ENCODE measurements at places on chromosomes 4 and X.

DNA sequence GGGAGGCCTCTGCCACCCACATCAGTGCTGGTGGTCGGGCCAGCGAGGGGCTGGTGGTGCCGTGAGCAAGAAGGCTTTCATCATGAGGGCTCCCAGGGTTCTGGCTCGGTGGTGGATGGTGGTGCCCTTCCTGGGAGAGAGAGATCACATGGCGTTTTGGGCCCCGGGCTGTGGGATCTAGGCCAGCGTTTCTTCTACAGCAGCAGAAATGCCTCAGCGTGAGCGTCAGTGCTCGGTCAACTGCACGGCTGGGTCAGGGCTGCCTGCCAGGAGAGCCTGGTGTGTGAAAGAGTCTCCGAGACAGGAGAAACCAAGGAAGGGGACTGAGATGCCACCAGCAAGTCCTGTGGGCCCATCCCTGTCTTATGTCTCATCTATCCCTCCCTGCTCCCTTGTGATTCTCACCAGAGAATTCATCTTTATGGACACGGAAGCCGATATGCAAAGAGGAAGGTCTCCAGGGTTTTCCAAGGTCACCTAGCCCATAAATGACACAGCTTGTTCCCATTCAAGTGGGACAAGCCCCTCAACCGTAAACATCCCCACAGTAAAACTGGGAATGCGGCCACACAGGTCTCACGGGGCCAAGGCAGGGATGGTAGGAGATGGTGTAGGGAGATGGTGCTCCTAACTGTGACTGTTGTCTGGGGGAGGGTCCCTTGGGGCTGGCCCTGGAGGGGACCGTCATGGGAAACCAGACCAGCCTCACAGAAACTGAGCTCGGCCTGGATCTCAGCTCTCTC lies 99.2 kb downstream of the SORCS2 start:
- no peak for DNase-seq

- no peak for DNase-seq
Observed at GRCh38 chr4:85127653-85128052, 161.2 kb upstream of the WDFY3 start.

GRCh38 chrX:146363919-146364318 lies 445.7 kb upstream of the CXorf51B start:
- no peak for DNase-seq

- no peak for DNase-seq
Observed at GRCh38 chr4:107791902-107792301, 32.8 kb upstream of the SGMS2 start.

DNA sequence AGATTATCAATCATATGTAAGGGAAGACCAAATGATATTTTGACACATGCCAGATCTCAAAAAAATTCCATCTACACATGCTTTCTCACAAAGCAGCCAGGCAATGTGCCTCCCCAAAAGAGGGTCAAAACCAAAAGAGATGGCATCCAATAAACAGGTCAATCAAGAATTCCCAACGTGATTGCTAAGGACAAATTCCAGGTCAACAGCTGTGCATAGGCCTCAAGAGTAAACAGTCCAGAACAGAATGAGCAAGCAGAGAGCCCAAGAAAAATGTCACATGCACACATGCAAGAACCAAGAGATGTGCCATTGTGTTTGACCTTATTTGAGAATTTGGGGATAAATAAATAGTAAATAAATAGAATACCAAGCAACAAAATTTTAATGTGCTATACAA lies 136.7 kb downstream of the APBB2 start:
- no peak for DNase-seq

GRCh38 chr4:8155048-8155447 lies 3.6 kb downstream of the ABLIM2 start:
- DNase-seq: no peak

DNA sequence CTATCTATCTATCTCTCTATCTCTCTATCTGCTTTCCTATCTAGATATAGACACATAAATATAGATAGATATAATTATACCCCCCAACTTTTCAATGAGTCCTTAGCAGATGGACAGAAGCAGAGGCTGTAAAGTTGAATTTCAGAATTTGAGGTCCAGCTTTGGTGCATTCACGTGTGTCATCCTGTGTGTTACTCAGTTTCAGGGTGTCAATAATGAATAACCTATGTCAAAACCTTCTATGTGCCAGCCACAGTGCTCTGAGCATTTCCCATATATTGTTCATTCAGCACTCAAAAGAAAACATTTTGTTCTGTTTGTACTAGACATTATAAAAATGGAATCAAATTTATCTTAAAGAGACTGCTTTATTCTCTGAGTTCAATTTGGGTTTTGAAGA lies 310.0 kb downstream of the ARHGAP24 start:
- no peak for DNase-seq

DNA sequence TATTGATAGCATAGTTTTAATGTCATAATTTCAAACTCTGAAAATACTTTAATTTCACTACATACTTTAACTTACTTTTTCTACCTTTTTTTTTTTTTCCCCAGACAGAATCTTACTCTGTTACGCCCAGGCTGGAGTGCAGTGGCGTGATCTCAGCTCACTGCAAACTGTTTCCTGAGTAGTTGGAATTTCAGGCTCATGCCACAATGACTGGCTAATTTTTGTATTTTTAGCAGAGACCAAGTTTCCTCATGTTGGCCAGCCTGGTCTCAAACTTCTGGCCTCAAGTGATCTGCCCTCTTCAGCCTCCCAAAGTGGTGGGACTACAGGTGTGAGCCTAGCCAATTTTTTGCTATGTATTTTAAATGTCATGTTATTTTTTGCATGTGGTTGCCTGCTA lies 741.6 kb downstream of the TRAM1L1 start:
- DNase-seq: no peak

GRCh38 chr4:8726344-8726851 lies 133.8 kb downstream of the CPZ start:
- peak; percentile 4 for DNase-seq

GRCh38 chr4:55866290-55866907 lies 13.0 kb downstream of the EXOC1 start:
- DNase-seq: no peak

- no peak for DNase-seq
Observed at GRCh38 chrX:70030301-70030767, 19.4 kb downstream of the AWAT2 start.

DNA sequence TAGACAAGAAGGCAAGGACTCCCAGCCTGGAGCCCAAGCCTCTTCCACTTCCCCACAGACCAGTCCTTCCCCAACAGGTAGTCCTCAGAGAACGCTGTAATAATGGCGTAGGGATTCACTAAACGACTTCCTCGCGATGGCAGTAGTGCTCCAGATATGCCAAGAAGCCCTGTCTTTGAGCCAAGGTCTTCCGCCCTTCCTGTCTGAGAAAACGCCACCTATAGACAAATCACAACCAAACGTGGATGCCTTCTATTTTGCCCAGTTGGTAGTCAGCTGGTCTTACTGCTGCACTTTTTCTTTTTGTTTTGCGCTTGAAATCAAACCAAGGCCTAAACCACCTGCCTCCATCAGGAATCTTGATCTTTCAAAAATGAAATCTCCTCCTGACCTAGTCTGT lies 203.3 kb downstream of the OR13H1 start:
- no peak for DNase-seq

GRCh38 chrX:153378607-153379006 lies 22.5 kb downstream of the PNMA6E start:
- no peak for DNase-seq

DNA sequence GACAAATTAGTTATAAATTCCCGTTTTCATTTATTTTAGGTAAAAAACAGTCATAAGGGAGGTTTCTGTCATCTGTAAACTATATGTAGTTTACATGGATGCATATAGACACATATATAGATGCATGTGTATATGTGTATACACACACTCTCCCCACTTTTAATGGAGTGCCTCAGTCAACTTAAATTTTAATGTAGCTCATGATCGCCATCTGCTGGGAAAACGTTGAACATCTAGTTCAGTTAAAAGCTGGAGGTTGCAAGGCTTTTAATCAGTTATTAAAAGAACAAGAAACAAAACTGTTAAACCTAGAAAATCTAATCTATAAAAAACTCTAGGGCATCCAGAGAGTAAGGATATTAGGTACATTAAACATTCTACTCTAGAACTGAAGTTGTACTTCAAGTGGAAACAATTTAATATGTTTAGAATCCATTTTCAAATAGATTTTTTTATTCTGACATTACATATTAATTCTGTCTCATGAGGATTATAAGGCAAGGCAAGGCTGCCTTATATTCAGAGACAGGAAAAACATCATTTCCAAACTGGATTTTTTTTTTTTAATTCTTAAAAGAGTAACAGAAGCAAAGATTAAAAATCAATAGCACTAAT lies 122.6 kb downstream of the SHISA3 start:
- no peak for DNase-seq

- no peak for DNase-seq
Observed at GRCh38 chrX:71195964-71196649, 26.9 kb upstream of the GJB1 start.

DNA sequence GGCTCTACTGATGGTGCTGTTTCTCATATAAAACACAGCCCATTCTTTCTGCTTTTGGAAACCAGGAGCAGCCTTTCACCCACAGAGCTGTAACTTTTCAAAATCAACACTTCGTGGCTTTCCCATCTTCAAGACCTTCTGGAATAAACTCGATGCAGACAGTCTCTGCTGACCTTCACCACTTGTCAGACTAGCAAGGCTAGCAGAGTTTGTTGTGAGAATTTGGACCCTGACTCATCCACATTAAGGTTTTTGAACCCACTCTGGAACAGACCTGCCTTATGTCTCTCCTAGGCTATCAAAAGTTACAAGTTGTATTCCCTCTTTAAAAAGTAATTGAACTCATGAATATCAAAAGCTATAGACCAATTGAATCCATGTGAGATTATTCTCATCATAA lies 88.6 kb downstream of the MAML3 start:
- no peak for DNase-seq

- no peak for DNase-seq
Observed at GRCh38 chr4:114785570-114785969, 187.0 kb downstream of the UGT8 start.

GRCh38 chr4:150874338-150875226 lies 140.5 kb downstream of the LRBA start:
- DNase-seq: no peak

DNA sequence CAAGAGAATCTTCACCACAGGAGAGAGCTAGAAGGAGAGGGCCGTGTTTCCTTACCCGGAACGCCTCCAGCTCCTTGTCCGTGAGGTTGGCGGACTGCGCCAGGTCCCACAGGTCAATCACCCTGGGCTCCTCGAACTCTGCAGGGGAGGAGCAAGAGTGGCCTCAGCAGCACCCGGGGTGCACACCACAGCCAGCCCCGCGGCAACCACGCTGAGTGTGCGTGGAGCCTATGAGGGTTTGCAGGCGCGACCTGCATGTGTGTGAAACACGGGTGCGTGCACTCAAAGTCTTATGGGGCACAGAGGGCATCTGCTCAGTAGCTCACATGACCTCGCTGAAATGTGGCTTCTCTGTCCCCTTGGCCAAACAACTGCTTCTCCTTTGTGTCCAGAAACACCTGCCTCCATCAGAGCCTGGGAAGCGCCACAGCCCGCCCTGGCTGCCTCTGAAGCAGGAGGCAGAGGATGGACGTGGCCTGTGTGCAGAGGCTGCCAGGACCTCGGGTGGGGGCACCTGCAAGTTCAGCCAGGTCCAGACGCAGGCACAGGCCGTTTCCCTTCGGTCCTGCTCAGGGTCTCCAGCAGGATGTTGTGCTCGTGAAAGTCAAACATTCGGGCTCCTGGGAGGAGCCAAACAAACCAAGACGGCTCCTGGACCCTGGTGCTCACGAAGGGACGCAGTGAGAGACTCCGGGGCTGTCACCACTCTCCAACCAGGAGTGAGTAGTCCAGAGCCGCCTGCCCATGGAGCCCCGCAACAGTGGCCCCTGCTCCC lies 16.0 kb downstream of the LRPAP1 start:
- no peak for DNase-seq

All from activated B cell treated with CpG ODN at 0.5 μM for 24 hours (primary cell).